ENCODE measurements at places on chromosomes 2 and 18. TPM values are rescaled to one million over a fixed set of nuclear protein-coding genes. Genes with fewer than 3 reads are reported as not detected.

- DNase-seq: no peak
Measured at GRCh38 chr2:26721115-26722032, 28.9 kb downstream of the KCNK3 start.

POTEC gene
- total RNA-seq: not detected

DNA sequence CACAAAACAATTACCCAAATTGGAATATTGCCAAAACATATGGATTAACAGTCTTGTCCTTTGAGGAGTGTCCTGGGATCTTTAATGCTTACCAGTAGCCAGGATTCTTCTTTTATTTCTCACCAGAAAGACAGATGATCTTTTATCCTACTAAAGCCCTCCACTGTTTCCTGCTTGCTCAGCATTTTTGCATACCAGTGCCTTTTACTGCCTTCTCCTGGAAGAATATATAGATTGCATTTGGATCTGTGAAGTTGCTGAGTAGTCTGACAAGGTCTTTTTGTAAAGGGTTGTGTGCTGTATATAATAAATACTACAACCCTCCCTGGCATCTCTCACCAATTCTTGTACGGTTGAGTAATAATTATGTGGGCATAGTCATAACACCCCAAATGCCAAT is 652.2 kb downstream of the LRRTM4 start:
- DNase-seq: no peak

- DNase-seq: no peak
Measured at GRCh38 chr2:171966235-171966634, 33.5 kb upstream of the METAP1D start.

RBM44 gene
- total RNA-seq: 2.1 TPM

GRCh38 chr2:236892721-236893120 is 193.0 kb upstream of the COPS8 start:
- DNase-seq: no peak
